Left lung (tissue), 14 donors: ENCODE measurements at places on chromosomes 3 and 15. TPM values are rescaled to one million over a fixed set of nuclear protein-coding genes. Genes with fewer than 3 reads are reported as not detected.

Gene LRRC31
- 0.47 TPM for total RNA-seq

Gene TMCO5A
- total RNA-seq = not detected

Gene C3orf85
- total RNA-seq = not detected

Gene PAK6
- 9.0 TPM for total RNA-seq

Gene TRAT1
- total RNA-seq = 1.4 TPM

Gene LRCH3
- total RNA-seq = 40.1 TPM

Gene FRMD5
- total RNA-seq = 4.4 TPM

Gene BNIP2
- total RNA-seq = 87.3 TPM

Gene KCNMB3
- 2.0 TPM for total RNA-seq

Gene BCL2A1
- total RNA-seq = 28.7 TPM

Gene CYP1A2
- total RNA-seq = not detected

Gene NAA80
- 10.9 TPM for total RNA-seq

Gene GLDN
- 58.6 TPM for total RNA-seq

Gene HES1
- 18.1 TPM for total RNA-seq

Gene CPEB1
- total RNA-seq = 1.3 TPM

Gene DLL4
- 18.1 TPM for total RNA-seq

Gene LEKR1
- 1.6 TPM for total RNA-seq

Gene MESP2
- total RNA-seq = 0.35 TPM

Gene CHRD
- 5.6 TPM for total RNA-seq

Gene CD96
- 2.9 TPM for total RNA-seq

Gene CHRNA3
- total RNA-seq = not detected

Gene RUVBL1
- 33.1 TPM for total RNA-seq

Gene CCNB2
- total RNA-seq = 3.3 TPM

Gene SCN11A
- total RNA-seq = 0.13 TPM

Gene IFT57
- 273 TPM for total RNA-seq

Gene UCN2
- not detected for total RNA-seq

Gene SNTN
- 9.6 TPM for total RNA-seq

Gene SV2B
- 0.58 TPM for total RNA-seq
